ENCODE measurements at places on chromosomes 13 and 19.

- peak; percentile 40 for DNase-seq
Observed at GRCh38 chr13:94057618-94058186, 421.8 kb downstream of the DCT start.

DNA sequence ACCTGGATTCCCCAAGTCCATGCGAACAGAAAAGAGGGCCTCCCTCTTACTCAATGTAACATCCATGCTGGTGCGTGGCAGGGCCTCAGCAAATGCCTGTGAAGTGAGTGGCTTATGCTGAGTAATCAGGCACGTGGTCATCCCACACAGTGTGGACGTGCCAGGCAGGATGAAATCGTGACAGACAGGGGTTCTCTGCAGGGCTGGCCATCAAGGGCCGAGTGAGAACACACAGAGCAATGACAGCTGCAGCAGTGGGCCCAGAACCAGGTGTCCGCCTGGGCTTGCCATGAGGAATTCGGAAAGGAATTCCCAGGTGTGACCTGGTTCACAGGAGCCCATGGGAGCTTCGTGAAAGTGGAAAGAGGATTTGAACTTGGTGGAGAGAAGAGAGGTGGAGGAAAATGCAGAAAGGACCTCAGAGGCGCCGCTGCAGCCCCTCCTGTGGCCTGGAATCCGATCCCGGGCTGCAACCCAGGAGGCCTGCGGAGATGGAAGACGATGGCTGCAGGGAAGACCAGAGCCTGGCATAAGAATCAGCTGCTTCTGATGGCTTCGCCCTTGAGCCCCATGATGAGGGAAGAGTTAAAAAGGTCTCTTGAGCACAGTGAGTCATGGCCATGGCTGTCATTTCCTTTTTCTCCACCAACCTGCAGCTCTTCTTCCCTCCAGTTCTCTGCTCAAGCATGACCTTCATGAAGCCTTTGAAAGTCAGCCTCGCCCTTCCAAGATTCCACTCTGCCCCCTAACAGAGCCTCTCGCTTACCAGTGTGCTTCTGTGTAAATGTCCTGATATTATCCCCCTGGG is 34.6 kb upstream of the SOX1 start:
- no peak for DNase-seq

GRCh38 chr19:2363419-2363818 is 3.4 kb downstream of the TMPRSS9 start:
- no peak for DNase-seq

- DNase-seq = no peak
Observed at GRCh38 chr19:41711376-41712261, 3.2 kb downstream of the CEACAM5 start.

DNA sequence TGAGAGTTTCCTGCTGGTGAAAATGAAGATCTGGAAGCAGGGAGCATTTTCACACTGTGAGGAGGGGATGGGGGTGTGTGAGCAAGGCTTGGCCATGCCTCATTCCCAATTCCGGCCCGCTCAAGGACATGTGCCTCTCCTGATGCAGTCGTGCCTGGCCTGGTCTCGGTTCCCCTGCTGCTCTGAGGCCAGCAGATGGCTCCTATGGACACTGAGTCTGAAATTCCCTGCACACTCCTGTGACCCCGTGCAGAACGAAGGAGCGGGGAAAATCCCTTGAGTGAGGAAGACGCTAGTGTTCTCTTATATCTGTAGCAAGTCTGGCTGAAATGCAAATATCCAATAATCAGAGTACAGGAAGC is 363 bp upstream of the ZNF763 start:
- DNase-seq = no peak

DNA sequence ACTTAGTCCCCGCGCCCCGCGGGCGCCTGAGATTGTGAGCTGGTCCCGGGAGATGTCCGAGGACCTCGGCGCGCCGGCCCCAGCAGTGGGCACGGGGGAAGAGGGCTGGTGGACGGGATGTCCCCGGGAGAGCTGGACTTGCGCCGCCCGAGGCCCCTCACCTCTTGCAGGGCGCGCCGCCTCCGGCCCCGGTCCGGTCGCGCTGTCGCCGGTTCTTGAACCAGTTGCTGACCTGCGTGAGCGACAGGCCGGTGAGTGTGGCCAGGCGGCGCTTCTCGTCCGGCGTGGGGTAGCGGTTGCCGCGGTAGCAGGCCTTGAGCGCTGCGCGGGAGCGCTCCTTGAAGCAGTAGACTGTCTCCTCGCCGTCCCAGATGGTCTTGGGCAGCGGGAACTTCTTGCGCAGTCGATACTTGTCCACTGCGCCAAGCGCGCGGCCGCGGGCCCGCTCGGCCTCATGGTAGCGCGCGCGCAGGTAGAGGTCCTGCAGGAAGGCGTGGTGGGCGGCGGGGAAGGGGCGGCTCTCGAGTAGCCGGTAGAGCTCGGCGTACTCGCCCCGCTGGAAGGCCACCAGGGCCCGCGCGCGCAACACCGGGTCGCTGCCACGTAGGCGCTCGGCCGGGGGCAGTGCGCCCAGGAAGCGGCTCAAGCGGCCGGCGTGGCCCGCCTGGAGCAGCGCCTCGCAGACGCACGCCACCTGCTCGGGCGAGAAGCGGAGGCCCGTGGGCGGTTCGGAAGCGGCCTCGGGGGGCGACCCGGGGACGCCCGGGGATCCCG is 984 bp downstream of the SIX5 start:
- DNase-seq = peak; percentile 76

DNA sequence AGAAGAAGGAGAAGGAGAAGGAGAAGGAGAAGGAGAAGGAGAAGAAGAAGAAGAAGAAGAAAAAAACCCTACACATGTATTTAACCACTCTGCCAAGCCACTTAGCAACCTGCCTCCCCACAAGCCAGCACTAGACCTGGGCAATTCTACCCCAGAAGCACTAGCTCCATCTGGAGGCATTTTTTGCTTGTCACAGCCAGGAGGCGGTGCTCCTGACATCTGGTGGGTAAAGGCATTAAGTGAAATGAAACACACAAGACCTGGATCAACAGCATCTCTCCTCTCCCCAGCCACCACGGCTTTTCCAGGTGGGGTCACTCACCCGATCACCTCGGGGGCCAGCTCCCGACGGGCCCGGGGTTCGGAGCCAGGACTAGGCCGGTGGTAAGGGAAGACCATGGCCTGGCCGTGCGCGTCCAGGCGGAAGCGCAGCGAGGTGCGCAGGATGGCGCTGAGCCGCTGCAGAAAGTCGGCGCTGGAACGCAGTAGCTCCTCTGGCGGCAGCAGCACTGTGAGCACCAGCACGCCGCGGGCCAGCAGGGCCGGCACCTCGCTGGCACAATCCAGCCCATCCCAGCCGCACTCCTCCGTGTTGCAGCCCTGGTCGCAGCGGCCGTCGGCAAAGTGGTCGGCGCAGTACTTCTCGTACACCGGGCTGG is 26.9 kb downstream of the NOTCH3 start:
- no peak for DNase-seq

Measured in adipocyte (in vitro differentiated cells).